ENCODE measurements at places on chromosomes 16 and 17.

- peak; percentile 85 for DNase-seq
Measured at GRCh38 chr16:17273142-17273561, 197.6 kb downstream of the XYLT1 start.

GRCh38 chr17:57313097-57313835 is 56.9 kb downstream of the MSI2 start:
- no peak for DNase-seq

DNA sequence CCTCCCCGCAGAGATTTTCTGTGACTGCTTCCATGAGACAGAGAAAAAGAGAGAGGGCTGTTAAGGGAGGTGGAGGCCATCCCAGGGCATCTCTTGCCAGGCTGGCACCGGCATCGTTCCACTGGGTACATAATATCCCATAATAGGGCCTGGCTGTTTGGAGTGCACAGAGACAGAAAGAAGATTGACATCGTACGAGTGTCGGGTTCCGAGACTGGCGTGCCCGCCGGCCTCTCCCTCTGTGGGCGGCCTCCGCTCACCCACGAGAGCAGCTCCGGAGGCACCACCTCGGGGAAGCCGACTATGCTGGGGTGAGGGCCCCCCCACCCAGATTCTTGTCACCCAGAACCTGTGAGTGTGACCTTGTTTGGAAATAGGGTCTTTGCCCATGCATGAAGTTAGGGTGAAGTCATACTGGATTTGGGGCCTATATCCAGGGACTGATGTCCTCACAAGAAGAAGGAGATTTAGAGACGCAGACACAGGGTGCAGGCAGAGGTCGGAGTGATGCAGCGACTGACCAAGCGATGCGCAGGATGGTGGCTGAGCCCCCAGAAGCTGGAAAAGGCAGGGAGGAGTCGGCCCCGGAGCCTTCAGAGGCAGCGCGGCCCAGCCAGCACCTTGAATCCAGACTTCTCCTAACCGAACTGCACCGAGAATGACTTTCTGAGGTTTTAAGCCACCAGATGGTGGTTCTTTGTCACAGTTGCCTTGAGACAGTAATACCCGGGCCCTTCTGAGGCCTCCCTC is 101.8 kb upstream of the CIBAR2 start:
- no peak for DNase-seq

DNA sequence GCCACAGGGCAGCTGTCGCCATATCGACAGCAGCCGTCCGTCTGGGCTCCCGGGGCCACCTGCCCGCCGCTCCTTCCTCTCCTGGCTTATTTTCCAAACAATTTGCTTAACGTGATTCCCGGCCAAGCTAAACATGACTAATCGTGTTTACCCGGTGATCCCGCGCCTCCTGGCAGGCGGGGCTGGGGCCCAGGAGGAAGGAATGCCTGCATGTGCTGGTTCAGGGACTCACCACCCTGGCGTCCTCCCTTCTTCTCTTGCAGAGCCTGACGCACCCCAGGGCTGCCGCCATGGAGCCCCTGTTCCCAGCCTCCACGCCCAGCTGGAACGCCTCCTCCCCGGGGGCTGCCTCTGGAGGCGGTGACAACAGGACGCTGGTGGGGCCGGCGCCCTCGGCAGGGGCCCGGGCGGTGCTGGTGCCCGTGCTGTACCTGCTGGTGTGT is 6.1 kb downstream of the SSTR5 start:
- no peak for DNase-seq

DNA sequence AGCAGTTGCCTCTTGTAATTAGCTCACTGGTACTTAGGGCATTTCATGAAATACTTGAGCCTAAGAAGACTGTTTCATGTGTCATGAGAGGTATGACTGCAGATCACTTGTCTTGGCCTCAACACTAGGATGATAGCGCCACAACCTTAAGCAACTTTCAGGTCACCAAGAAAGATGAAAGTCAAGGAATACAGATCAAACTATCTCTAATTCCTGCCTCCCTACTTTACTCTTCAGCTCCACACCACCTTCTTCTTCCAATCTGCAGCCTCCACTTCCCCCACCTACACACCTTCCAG is 28.0 kb downstream of the GNA13 start:
- peak; percentile 17 for DNase-seq

DNA sequence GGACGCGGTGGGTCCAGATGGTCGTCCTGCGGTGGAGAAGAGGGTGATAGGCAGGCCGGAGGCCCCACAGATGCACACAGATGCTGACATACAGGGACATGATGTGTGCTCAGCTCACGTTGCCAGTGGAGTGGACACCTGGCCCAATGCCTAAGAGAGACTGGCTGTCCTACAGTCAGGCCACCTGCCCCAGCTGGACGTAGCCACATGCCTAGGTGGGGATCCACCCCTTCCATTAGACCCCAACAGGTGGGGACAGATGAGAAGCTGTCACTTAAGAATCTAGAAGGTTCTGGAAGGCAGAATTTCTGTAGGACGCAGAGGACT is 117.6 kb upstream of the ZNF750 start:
- DNase-seq, result no peak

GRCh38 chr17:63171428-63172393 is 205.7 kb downstream of the TANC2 start:
- no peak for DNase-seq

- no peak for DNase-seq
Measured at GRCh38 chr17:37391146-37391545, 15.4 kb downstream of the C17orf78 start.

GRCh38 chr16:66135838-66136237 is 230.7 kb upstream of the CDH5 start:
- no peak for DNase-seq

DNA sequence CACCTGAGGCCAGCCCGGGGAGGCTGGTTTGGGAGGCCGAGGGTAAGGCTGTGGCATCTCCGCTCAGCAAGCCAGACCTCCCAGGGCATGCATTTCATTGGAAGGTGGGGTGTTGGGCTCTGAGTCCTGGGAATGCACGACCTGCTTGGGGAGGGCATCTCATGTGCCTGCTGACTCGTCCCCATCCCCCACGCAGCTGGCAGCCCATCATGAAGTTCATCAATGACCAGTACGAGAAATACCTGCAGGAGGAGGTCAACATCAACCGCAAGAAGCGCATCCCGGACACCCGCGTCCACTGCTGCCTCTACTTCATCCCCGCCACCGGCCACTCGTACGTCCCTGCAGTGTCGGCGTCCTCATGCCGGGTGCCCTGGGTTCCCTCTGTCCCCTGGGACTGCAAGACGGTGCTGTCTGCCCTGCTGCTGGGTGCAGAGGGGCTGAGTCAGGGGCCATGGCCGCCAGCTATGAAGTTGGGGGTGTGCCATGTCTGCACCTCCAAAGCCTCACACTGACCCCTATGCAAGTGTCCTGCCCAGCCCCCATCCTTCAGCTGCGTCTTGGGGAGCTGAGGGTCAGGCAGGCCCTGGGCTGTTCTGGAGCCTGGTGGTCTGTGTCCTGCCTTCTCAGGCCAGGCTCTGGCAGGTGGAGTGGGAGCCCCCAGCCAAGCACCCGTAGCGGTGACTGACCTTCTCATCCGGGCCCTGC is 347.9 kb downstream of the SEC14L1 start:
- no peak for DNase-seq

DNA sequence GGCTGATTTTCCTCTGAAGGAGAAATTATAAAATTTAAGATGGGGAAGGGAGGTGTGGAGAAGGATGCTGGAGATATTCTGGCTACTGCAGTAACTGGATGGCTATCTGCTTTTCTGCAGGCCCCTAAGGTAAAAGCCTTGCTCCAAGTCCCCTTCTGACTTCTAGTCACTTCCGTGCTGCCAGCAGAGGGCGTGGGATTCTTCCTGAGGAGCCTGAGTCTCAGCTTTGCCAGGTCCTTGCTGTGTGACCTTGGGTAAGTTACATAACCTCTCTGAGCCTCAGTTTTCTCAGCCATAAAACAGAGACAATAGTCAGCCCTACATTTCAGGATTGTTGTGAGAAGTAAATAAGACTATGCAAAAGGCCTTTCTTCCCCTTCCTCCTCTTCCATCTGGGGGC is 24.3 kb upstream of the TMEM220 start:
- peak; percentile 31 for DNase-seq

DNA sequence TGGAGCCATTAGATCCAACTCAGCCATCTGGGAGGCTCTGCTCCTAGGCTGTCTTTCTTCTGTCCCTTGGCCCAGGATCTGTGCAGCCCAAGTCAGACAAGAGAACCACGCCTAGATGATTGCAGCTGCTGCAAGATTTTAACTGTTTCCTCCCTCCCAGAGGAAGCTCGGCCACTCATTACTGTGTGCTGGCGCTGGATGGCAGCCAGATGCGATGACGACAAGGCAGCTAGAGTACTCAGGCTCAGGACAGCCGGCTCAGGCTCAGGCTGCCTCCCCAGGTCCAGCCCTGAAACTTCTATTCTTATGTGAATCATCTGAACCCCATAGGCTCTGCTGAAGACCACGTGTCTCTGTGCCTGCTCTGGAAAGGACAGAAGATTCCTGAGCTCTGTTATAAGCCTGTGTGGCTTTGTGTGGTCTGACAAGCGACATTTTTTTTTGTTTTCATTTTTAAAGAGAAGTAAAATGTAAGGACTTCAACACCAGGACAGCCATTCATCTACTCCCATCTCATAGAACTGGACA is 32.1 kb upstream of the FBXW10B start:
- peak; percentile 97 for DNase-seq

Data from inflammatory macrophage (primary cell).